Left ventricle myocardium superior (tissue), 1 donor: ENCODE measurements at places on chromosomes 12 and 14. TPM values are rescaled to one million over a fixed set of nuclear protein-coding genes. Genes with fewer than 3 reads are reported as not detected.

LBHD2 gene
- total RNA-seq, result not detected

LTBP2 gene
- total RNA-seq, result 16.0 TPM

KCNC2 gene
- not detected for total RNA-seq

GZMB gene
- 0.40 TPM for total RNA-seq

ADAM21 gene
- total RNA-seq, result 0.32 TPM

KLRG1 gene
- total RNA-seq, result 5.6 TPM

KRT75 gene
- total RNA-seq, result not detected

SPTB gene
- 93.1 TPM for total RNA-seq

GPR68 gene
- total RNA-seq, result 0.35 TPM

CEP170B gene
- total RNA-seq, result 10.7 TPM

KLRK1 gene
- not detected for total RNA-seq

PLEK2 gene
- total RNA-seq, result not detected

RND1 gene
- 0.27 TPM for total RNA-seq

FIGNL2 gene
- 0.35 TPM for total RNA-seq

DBX2 gene
- total RNA-seq, result 0.07 TPM

SRRM4 gene
- total RNA-seq, result 0.42 TPM

RTL1 gene
- total RNA-seq, result not detected

NEDD1 gene
- total RNA-seq, result 14.3 TPM

CLEC9A gene
- not detected for total RNA-seq

CBLN3 gene
- 2.3 TPM for total RNA-seq

FOXN4 gene
- total RNA-seq, result not detected

ACOT6 gene
- total RNA-seq, result not detected

CD163L1 gene
- total RNA-seq, result 1.6 TPM

POTEG gene
- total RNA-seq, result not detected

GLT8D2 gene
- 6.0 TPM for total RNA-seq

KRT2 gene
- not detected for total RNA-seq

MANSC1 gene
- total RNA-seq, result 8.4 TPM

DEGS2 gene
- total RNA-seq, result not detected
